CD4-positive, alpha-beta T cell (primary cell): ENCODE measurements at places on chromosomes 16 and 17. TPM values are rescaled to one million over a fixed set of nuclear protein-coding genes. Genes with fewer than 3 reads are reported as not detected.

Gene MCRIP2
- total RNA-seq, result 11.4 TPM

Gene CDH8
- not detected for total RNA-seq

Gene PRSS27
- total RNA-seq, result 0.44 TPM

Gene HBZ
- not detected for total RNA-seq

Gene LPO
- not detected for total RNA-seq

Gene OTOA
- not detected for total RNA-seq

Gene TMC5
- not detected for total RNA-seq

Gene TMEM219
- total RNA-seq, result 63.3 TPM

Gene PITPNM3
- total RNA-seq, result 0.34 TPM

Gene MEOX1
- 0.50 TPM for total RNA-seq

Gene HSF5
- total RNA-seq, result 1.7 TPM

Gene KRT33A
- not detected for total RNA-seq

Gene NT5M
- 1.8 TPM for total RNA-seq

Gene NPW
- not detected for total RNA-seq

Gene CCDC200
- total RNA-seq, result 1.0 TPM

Gene HSPB9
- total RNA-seq, result not detected

Gene ICAM2
- total RNA-seq, result 54.7 TPM

Gene ST6GALNAC1
- 2.5 TPM for total RNA-seq

Gene ATXN1L
- total RNA-seq, result 61.1 TPM
